ENCODE measurements at places on chromosomes 4 and X. TPM values are rescaled to one million over a fixed set of nuclear protein-coding genes. Genes with fewer than 3 reads are reported as not detected.

DMRTC1 gene
- total RNA-seq, result not detected

DNA sequence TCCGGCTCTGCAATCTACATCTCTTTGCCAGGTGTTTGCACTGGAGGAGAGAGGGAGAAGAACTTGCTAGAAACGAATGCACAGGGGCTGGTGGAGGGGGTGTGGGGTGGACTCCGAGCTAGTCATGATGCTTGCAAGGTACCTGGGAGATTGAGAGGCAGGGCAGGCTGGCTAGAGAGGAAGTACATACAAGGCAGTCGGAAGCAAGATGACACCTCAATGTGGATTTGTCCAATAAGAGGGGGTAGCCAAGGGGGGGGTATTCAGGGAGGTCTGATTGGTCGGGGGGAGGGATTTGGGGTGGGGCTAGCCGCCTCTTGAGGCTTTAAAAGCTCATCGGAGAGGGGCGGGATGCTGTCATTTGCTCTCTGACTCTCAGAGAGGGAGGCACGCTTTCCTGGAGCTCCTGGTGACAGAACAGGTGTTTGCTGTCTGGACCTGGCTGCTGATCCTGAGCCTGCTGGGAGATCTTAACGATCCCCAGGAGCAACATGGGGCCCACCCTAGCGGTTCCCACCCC is at the start of gene GPR50:
Gene GPR50, plus strand, starts transcription at position 354 of the 520 bp plus-strand sequence. Its CDS starts 138 bp downstream, at position 492.
- no peak for ATAC-seq

DNA sequence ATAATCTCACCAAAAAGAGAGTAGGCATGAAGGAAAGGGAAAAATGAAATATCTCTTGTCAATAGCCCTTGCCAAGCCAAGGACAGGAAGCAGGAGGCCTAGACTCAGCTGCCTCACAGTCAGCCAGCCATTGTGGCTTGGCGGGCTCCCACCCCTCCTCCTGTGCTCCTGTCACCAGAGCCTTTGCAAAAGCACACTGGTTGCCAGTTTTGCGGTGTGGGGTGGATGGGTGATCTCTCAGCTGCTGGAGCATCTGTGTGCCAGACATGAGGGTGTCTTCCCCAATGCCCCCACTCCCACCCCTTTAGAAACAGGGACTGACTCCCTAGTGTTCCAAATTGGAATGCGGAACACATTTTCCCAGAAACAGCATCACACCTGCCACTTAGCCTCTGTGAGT is 26.1 kb downstream of the ARHGEF6 start:
- ATAC-seq, result no peak

GRCh38 chr4:26140150-26140898 is 180.5 kb upstream of the RBPJ start:
- ATAC-seq, result no peak

DNA sequence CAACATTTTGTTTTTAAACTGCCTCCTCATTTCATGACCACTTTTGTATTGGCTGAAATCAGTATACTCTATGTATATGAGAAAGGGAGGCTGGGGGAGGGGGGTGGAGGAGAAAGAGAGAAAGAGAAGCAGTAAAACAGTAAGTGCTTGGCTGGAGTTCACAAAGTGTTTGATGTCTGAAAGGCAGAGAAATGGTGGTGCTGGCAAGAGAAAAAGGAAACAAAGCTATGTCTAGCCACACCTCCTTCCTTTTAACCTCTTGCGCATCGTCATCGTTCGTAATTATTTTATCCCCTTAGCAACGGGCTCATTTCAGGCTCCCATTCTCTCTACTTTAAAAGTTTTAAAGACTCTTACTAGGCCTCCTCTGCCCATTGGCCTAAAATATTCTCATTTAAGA is 25.6 kb downstream of the RPA4 start:
- ATAC-seq, result no peak

GRCh38 chr4:42865572-42866189 is 26.8 kb upstream of the GRXCR1 start:
- ATAC-seq, result no peak

MAGT1 gene
- 37.8 TPM for total RNA-seq

DNA sequence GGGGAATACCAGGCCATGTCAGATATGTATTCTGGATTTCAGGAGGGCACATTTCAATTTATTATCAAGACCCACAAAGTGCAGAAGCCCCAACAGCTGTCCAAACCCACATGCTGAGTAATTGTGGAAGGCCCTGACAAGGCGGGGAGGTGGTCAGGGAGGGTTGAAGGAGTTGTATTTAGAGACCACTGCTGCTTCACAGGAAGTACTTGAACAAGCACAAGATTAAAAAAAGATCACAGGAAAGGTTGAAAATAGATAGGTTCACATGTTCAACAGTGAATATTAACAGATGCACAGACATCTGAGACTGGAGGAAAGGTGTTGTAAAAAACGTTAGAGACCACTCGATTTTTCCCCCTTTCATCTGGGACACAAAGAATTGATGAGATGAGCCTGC is 17.9 kb downstream of the ATP8A1 start:
- ATAC-seq, result no peak

DNA sequence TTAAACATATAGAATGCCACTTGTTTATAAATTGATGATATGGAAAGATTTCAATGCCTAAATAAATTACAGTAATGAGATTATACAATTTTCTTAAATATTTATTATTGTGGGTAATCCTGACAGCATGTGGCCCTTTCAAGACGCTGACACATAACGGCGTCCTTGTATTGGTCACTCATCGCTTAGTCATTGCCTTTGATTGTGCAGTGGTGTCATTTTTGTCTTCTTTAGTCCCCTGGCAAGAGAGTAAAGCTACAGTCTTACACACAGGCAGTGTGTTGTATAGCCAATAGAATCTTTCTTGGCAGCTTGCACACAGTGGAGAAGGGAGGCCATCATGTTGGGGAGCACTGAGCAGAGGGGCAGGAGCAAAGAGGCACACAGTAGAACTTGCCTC is 361.8 kb upstream of the GALNT7 start:
- ATAC-seq, result no peak

DNA sequence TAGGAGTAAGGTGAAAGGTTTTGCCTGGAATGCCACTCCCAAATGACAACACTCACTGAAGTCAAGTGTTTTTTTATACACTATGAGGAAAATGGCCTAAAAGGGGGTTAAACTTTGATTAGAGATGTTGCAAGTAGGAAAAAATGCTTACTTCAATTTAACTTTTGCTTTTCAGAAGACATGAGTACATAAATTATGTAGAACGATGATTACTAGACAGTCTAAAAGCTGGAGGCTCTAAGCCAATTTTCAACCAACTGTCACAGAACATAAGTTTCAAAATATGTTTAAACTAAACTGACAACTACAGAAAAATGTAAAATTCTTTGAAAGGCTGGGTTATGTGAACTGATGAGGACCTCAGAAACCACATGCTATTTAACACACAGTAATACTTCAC is 83.4 kb downstream of the SHISA3 start:
- no peak for ATAC-seq

SMARCA1 gene
- 58.8 TPM for total RNA-seq

- no peak for ATAC-seq
These were observed 104.9 kb upstream of the TNIP3 start for GRCh38 chr4:121269001-121269400.

GRCh38 chr4:105613306-105613705 is 60.9 kb downstream of the ARHGEF38 start:
- ATAC-seq, result no peak
